ENCODE measurements at places on chromosomes 16 and 17. TPM values are rescaled to one million over a fixed set of nuclear protein-coding genes. Genes with fewer than 3 reads are reported as not detected.

TBC1D3K gene
- polyA plus RNA-seq = 0.24 TPM

ATP2A1 gene
- polyA plus RNA-seq = 0.88 TPM

PRR29 gene
- polyA plus RNA-seq = 0.72 TPM

CCL17 gene
- not detected for polyA plus RNA-seq

SKAP1 gene
- polyA plus RNA-seq = 52.8 TPM

CCT6B gene
- polyA plus RNA-seq = 2.9 TPM

PKMYT1 gene
- polyA plus RNA-seq = 2.0 TPM

ZNF597 gene
- 1.3 TPM for polyA plus RNA-seq

LYRM1 gene
- 54.8 TPM for polyA plus RNA-seq

OR3A2 gene
- 0.07 TPM for polyA plus RNA-seq

HBA2 gene
- not detected for polyA plus RNA-seq

RAB37 gene
- 0.57 TPM for polyA plus RNA-seq

FBXO31 gene
- 22.9 TPM for polyA plus RNA-seq

GFAP gene
- 3.2 TPM for polyA plus RNA-seq

HSPB9 gene
- polyA plus RNA-seq = 0.20 TPM

TNS4 gene
- polyA plus RNA-seq = 0.07 TPM

BCAR1 gene
- polyA plus RNA-seq = 87.7 TPM

CES3 gene
- 0.67 TPM for polyA plus RNA-seq

BCO1 gene
- not detected for polyA plus RNA-seq

PARN gene
- 60.2 TPM for polyA plus RNA-seq

NCOR1 gene
- polyA plus RNA-seq = 66.2 TPM

LRRC46 gene
- polyA plus RNA-seq = 1.6 TPM

KRTAP4-9 gene
- polyA plus RNA-seq = not detected

UMOD gene
- polyA plus RNA-seq = not detected

LRRC37B gene
- polyA plus RNA-seq = 22.0 TPM

C17orf50 gene
- polyA plus RNA-seq = 0.24 TPM

KRT20 gene
- not detected for polyA plus RNA-seq

PLLP gene
- polyA plus RNA-seq = 7.0 TPM

CDYL2 gene
- 0.61 TPM for polyA plus RNA-seq

XAF1 gene
- 22.3 TPM for polyA plus RNA-seq

CACNG3 gene
- 1.4 TPM for polyA plus RNA-seq

DHRS7C gene
- not detected for polyA plus RNA-seq

SAMD14 gene
- 11.0 TPM for polyA plus RNA-seq

FAM20A gene
- 12.0 TPM for polyA plus RNA-seq

SDR42E2 gene
- not detected for polyA plus RNA-seq

ABI3 gene
- polyA plus RNA-seq = 13.0 TPM

KRT17 gene
- 0.97 TPM for polyA plus RNA-seq

CDRT4 gene
- 16.0 TPM for polyA plus RNA-seq

NDUFB10 gene
- 109 TPM for polyA plus RNA-seq

ZNF764 gene
- 5.9 TPM for polyA plus RNA-seq

PTGES3L gene
- polyA plus RNA-seq = 0.72 TPM

ATP1B2 gene
- polyA plus RNA-seq = 8.5 TPM

CACNG5 gene
- polyA plus RNA-seq = not detected

TEX19 gene
- polyA plus RNA-seq = not detected
